ENCODE measurements at places on chromosomes 13 and 19.

- no peak for DNase-seq
These were observed 88.4 kb upstream of the KLF5 start for GRCh38 chr13:72970301-72970880.

DNA sequence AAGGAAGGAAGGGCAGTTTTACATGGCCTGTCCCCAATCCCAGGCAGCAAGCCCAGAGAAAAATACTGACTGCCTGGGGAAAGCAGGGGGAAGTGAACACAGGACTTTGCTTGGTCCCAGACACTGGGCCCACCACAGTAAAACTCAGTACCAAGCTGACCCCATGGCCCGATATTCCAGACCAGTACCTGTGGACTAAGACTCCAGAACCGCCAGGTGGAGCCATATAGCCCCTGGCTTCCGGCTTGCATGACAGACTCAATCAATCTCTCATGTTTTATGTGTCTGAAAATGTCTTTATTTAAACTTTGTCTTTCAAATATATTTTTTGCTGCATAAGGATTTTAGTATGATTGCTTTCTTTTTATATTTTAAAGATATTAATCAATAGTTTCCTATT, 767.9 kb upstream of the SLITRK6 start:
- DNase-seq = no peak

DNA sequence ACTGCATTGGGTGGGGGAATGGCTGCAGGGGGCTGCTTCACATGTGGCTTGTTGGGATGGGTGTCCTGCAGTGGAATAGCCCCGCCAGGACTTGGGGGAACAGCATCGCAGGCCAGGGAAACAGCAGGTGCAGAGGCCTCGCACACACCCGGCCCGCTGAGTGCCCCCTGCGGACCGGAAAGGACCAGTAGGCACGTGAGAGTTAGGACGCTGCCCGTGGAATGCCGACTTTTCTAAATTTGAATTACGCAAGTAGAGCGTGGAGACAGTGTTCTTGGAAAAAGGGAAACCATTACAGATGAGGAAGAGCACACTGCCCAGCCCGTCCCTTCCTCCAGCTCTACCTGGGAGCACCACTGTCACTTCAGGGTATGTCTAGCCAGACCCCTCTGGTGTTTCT, 11.5 kb downstream of the DNM2 start:
- DNase-seq = no peak

DNA sequence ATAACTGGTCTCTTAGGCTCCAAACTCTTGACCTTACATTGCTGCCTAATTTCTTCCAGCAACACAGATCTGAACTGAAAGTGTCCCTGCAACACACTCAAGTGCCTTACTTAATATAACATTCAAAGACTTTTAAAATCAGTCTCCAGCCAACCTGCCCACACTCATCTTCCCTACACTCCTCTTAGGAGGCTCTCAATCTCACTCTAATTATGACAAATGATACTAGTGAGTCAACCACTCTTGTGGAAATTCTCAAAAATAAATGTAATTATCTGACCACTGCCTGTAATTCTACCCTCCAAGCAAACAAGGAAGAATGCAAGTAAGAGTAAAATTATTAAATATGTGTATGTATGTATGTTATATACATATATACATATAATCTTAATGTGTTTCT, 348.1 kb upstream of the MIR17HG start:
- DNase-seq = no peak

DNA sequence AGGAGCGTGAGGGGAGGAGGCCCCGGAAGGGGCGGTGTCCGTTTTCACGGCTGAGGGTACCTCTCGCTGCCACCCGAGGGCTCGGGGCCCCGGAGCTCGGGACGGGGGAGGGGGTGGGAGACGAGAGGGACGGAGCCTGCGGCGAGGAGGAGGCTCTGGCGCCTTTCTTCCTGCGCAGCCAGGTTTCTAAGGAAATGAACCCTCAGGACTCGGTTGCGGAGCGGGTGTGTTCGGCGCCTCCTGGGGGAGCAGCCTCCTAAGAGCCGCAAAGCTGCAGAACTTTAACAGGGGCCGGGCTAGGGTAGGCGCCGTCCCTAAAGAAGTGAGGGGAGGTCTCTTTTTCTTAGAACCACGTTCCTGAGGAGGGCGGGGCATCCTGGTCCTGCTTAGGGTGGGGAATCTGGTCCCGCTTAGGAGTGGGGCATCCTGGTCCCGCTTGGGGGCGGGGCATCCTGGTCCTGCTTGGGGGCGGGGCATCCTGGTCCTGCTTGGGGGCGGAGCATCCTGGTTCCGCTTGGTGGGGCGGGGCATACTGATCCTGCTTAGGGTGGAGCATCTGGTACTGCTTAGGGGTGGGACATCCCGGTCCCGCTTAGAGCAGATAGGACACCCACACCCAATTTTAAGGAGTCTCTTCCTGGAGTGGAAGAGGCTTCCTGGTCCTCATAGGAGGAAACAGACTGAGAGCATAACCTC, 6.2 kb downstream of the SYT5 start:
- DNase-seq = peak; percentile 42

DNA sequence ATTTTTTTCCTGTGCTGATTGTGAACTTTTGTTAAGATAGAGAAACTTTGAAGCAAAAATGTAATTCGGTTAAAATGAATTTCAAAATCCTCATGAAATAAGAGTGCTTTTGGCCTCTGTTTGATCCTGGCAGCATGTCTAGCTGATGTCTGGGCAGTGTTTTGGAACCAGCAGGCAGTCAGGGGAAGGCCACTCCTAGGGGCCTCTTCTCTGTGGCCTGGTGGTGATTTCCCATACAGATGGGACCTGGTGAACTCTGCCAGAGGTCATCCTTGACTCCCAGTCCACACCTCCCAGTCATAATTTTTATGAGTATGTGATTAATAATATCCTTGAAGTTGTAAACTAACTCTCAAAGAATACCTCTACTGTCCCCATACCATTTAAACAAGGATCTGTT, 226.6 kb downstream of the PCCA start:
- DNase-seq = no peak

DNA sequence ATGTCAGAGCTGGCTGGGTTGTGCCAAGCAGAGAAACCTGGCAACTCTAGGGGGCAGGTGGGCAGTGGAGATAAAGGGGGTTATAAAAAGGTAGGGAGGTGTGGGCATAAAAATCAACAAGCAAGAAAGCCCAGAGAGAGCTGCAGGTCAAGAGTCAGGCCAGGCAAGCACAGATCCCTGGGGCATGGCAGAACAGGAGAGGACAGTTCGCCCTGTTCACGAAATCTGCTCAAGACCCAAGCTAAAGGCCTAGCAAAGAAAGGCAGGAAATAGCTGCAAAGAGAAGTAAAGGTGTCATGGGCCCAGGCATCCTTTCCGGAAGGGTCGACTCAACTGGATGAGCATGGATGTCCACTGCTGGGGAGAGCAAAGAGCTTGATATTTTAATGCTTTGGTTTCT, 3.4 kb downstream of the MBNL2 start:
- DNase-seq = no peak

GRCh38 chr19:49883094-49883493, 5.6 kb downstream of the TBC1D17 start:
- no peak for DNase-seq

DNA sequence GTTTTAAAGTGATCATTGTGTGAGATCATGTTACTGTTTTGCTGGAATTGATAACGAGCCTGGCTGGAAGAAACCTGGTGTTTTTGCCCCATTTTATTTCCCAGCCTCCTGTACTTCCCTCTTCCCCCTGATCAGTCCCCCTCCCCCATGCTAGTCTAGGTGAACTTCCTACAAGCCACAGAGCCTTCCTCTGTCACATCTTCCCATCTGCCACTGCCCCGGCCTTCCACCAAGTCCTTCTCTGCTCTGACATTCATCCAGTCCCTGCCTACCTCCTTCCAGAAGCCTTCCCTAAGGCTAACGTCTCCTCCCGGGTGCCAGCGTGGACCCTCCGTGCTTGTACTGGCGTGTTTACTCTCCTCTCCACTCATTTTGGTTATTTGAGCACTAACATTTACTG, 14.3 kb downstream of the FARP1 start:
- no peak for DNase-seq

- DNase-seq = no peak
These were observed 378 bp downstream of the TLE6 start for GRCh38 chr19:2977746-2978138.

DNA sequence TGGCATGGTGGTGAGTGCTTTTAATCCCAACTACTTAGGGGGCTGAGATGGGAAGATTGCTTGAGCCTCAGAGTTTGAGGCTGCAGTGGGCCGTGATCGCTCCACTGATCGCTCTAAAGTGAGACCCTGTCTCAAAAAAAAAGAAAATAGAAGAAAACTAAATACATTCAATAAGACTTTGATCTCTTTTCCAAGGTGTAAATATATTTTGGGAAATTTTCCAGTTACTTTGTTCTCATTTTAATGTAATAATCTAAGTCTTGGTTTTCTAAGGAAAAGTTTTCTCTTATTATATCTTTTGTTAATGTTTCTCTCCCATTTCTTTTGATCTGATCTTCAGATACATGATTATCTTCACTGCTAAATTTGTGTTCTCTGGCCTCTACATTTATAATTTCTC, 9.6 kb downstream of the LDLR start:
- DNase-seq = no peak

DNA sequence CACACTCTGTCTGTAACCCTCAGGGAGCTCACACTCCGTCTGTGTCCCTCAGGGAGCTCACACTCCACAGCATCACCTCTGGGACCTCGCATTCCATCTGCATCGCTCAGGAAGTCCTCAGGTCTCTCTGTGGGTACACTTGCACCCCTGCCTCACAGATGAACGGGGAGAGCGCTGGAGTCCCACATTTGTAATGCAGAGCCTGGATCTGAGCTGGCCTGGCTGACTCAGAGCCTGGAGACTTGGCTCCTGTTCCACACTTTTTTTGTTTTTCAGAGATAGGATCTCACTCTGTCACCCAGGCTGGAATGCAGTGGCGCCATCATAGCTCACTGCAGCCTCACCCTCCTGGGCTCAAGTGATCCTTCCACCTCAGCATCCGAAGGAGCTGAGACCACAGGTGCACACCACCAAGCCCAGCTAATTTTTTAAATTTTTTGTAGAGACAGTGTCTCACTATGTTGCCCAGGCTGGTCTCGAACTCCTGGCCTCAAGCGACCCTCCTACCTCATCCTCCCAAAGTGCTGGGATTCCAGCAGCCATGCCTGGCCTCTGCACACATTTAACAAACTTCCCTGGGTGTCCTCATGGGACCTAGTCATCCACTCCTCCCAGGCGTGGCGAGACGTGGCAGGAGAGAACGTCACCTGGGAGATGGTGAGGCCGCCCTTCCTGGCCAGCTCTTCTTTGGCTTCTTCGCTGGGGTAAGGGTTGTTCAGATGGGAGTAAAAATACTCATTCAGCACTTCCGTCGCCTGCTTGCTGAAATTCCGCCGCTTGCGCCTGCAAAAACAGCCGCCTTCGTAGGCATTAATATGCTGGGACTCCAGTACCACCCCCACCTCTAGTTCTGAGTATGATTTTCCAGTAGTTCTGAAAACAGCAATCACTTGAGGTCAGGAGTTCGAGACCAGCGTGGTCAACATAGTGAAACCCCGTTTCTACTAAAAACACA, 31.0 kb downstream of the CILP2 start:
- no peak for DNase-seq

GRCh38 chr13:112067116-112067741, at the start of gene SOX1:
SOX1 (plus strand) TSS chr13:112067149; CDS start chr13:112067659, 510 bp downstream.
- DNase-seq = no peak

DNA sequence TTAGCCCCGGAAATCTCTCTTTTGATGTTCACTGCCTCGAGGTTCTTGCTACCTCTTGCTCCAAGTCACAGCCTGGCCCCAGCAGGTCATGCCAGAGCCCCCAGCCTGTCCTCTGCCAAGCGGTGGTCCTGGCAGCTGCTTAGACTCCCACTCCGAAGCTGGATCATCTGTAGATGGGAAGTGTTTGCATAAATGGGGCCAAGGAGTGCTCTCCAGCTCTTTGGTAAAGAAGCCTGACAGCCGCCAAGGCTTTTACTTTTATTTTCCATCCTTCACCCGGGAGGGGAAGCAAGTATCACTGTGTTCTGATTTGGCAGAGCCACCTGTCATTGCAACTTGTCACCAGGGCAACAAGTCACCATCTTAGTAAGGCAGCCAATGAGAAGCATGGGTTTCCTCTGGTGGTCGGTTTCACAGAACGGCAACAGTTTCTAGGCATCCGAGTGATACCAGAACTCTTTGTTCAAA, 10.6 kb upstream of the RETN start:
- DNase-seq = no peak

DNA sequence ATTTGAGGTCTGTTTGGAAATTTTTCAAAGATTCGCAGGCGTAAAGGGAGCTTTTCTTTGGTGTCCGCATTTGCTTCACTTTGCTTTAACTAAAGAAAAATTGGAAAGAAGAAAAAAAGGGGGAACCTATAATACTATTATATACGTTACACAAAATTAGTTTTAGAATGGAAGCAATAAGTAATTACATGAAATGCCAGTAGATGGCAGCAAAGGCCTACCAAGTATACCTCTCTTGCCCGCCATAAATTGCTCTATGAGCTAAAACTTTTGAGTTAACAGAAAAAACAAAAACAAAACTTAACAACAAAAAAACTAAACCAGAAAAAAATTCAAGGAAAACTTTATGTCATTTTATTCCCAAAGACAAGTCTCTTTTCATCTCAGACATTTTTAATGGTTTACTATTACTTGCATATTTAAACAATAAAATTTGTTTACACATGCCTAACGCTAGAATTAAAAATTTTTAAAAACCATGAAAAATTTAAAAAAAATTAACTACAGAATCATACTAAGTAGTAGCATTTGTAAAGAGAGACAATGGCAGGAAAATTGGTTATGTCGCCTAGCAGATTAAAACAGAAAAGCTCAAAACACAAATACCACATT, 271.4 kb downstream of the NALCN start:
- peak; percentile 21 for DNase-seq

- no peak for DNase-seq
These were observed 220.7 kb upstream of the MIR17HG start for GRCh38 chr13:91126806-91127205.

DNA sequence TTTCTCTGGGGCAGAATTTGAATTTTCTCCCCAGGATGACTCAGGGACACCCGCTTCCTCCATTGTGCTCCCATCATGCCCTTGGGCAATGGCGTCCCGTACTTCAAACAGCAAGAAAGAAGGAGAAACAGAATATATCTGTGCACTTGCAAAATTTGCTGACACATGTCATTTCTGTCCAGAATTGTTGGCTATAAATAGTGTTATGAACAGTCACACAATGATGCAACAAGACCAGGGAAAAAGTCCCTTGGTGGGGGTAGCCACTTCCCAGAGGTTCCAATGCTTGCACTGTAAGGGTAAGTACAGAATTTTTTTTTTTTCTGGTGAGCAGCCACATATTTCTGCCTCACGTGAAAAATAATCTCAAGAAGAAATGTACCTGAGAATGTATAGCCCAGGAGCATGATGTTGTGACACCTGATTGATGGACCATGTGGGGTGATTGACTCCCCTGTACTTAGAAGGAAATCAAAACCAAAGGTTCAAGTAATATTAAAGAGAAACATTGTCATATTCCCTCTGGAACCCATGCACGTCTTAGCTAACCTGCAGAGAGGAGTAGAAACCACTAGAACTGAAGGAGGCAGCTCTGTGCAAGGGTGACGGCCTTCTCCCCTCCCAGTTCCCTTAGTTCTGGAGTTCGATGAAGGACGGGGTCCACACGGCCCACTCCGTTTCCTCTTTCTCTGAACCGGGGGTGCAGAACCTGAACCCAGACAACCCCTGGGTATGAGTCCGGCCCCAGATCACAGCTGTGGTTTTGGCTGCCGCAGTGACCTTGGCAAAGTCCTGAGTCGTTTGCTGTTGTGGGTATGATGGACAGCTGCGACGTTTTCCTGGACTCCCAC, 9.3 kb upstream of the LAIR1 start:
- DNase-seq = no peak

Data from fibroblast of skin of left quadriceps (primary cell).